ENCODE measurements at places on chromosomes 6 and 20. TPM values are rescaled to one million over a fixed set of nuclear protein-coding genes. Genes with fewer than 3 reads are reported as not detected.
A peak's percentile ranks its signal among the peaks of the same experiment; 100 is the strongest.

DNA sequence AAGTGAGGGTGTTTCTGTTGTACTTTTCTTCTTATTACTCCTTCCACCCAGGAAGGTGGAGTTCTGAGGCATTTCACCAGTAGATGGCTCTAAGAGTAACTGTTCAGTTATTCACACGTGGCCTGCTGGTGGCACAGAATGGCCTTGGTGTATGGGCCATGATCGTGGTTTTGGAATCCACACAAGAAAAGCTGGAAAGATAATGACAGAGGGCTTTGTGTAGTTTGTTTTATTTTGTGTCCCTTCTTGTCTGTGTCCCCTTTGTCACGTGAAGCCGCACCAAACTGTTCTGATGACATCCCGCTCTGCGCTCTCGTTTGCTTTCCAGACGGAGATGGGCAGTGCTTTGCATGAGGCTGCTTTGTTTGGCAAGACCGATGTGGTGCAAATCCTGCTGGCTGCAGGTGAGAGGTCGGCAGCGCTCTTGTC, 93.4 kb downstream of the ANKS1A start:
- DNase-seq: peak; percentile 36

GRCh38 chr6:90502866-90503407, 83.9 kb downstream of the MAP3K7 start:
- DNase-seq: no peak

The PLCB4 gene
- 0.12 TPM for total RNA-seq

- no peak for DNase-seq
Observed at GRCh38 chr6:163489584-163489983, 75.1 kb downstream of the QKI start.

DNA sequence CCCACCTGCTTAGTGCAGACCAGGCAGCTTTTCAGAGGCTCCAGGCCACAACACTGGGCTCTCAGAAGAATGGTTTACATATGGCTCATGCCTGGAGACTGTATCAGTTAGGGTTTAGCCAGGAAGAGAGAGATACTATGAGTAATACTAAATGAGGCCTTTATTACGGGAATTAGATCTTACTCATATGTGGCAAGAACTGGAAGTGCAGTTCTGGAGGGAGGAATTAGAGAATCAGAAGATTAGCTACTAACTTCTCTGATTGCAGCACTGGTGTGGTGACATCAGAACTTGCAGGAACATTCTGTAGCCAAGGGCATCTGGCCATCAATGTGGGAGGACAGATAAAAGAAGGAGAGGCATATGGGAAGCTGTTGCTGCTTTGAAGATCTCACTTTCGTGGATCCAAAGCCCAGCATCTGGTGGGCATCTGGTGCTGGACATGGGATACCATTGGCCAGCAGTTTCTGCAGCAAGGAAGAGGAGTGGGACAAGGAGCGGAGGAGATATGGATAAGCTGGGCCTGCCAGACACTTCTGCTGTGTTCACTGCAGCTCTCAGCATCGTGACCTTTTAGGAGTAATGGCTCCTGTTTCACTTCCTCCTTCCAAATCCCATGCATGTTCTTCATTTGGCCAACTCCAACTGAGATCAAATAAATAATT, 248.5 kb downstream of the BTBD3 start:
- peak; percentile 82 for DNase-seq

- no peak for DNase-seq
Observed at GRCh38 chr6:116518621-116519368, 7.4 kb downstream of the CALHM5 start.

DNA sequence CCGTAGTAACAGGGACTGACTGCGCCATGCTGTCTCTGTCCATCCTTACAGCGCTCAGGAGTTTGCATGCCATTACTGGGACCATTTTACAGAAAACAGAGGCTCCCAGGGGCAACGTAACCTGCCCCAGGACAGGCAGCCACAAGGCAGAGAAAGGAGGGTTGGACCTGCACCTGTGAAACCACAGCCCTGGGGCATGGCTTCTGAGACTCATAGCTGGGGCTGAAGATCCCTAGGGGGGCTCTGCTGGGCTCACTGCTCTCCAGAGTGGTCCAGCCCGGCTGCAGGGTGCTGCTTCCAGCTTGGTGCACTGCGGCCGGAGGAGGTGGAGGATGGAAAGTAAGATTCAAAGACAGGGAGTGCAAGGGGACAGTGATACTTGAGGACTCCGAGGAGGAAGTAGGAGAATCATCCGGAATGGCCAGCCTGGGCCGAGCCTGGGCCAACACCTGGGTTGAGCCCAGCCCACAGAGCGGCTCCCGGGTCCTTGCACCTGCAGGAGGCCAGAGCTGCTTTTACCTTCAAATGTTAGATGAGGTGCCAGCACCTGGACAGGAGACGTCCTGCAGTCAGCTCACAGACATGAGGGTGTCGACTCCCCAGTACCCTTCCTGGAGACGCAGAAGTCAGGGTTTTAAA, 183.2 kb downstream of the CDH4 start:
- no peak for DNase-seq

DNA sequence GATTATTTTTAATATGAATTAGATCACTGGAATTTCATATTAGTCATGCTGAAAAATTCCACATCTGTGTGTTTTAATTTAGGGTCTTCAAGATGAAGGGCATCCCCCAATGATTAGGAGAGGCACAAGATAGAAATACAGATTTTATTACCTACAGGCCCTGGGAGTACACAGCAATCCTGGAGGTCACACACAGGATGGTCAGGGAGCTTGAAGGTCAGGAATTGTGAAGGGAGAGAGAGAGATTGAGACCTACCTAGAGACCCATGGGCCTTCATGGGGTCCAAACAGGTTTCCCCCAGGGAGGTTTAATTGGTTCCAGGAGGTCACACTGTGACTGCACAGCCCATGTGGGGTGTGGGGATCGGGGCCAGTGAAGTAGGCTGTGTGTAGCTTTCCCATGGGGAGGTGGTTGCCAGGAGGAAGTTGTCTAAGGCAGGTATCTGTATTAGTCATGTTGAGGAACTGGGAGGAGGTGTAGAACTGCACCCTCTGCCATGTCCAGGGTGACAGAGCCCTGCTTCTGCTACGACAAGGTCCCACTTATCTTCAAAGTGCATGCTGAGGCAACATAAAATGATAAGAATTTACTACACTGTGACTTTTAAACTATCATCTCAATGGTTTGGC, 18.3 kb downstream of the SNX9 start:
- DNase-seq: no peak

DNA sequence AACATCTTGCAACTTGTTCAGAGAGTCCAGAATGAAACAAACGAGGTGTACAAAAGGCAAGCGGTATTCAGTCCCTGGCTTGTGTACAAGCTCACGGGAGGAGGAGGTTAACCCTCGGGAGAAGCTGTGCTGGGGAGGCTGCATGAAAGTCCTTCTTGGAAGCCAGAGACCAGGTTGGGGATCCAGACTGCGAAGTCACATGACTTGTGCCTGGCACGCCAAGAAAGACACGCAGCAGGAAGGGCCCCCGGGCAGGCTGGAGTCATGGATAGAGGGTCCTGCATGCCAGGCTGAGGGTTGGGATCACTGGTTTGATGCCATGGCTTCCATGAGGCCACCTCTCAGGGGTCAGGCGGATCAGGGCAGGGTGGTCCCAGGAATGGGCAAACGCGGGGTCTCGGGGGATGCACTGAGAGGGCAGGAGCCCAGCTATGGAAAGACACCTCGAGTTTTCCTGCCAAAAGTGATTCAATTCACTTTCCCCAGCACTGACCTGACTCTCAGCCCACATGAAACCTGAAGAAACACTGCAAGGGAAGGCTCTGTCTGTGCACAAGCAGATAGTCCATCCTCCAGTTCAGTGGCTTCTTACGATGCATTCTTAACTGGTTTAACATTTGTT, 79.4 kb downstream of the DLL1 start:
- DNase-seq: no peak

The STX16 gene
- total RNA-seq: 45.4 TPM

The NRM gene
- total RNA-seq: 3.4 TPM

The PDRG1 gene
- total RNA-seq: 31.5 TPM

- no peak for DNase-seq
Observed at GRCh38 chr6:72533606-72534005, 88.3 kb upstream of the KCNQ5 start.

GRCh38 chr6:111918825-111919224, 45.6 kb upstream of the FYN start:
- peak; percentile 82 for DNase-seq

GRCh38 chr6:109781001-109781400, 89.9 kb downstream of the FIG4 start:
- no peak for DNase-seq

DNA sequence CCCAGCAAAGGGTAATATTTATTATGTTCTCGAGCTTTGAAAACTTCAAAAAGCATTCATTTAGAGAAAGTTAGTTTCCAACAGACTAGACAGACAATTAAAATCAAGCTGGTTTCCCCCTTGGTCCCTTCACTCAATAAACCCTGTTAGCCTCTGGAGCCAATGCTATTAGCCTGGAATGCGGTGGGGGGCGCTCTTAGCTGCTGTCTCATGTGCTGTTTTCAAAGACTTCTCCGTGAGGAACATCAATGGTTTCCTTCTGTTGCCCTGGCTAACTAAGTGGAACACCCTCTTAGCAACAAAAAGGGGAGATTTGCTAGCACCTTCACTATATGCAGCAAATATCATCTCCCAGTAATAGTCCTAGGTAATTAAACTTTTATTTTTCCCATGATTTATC, 86.4 kb downstream of the LY86 start:
- no peak for DNase-seq
